Osteocyte (in vitro differentiated cells): ENCODE measurements at places on chromosomes 7 and 10.

DNA sequence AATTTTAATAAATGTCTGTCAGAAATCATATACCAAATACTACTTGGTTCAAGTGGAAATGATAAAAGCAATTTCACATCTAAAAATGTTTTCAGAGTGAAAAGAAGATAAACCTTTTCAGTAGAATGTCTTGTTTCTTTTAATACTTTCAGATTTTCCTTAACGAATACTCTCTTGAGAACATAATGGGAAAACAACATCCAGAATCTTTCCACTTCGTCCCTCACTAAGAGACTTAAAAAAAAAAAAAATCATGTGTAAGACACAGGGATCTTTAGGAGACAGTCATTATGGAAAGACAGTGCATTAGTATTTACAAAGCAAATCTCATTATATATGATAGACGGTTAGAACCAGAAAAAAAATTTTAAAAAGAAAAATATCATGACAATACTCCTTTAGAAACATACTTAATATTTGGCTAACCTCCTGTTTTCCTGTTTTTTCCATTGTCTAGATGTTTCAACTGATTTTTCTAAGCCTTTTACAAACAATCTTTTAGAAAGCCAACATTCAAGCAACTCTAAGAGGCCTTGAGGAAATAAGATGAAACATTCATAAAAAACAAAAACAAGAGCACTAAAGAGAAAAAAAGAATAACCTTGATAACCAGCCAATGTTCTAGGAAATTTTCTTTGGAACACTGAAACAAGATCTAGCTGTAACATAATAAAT is 339.9 kb upstream of the LRRN3 start:
- DNase-seq, result no peak

DNA sequence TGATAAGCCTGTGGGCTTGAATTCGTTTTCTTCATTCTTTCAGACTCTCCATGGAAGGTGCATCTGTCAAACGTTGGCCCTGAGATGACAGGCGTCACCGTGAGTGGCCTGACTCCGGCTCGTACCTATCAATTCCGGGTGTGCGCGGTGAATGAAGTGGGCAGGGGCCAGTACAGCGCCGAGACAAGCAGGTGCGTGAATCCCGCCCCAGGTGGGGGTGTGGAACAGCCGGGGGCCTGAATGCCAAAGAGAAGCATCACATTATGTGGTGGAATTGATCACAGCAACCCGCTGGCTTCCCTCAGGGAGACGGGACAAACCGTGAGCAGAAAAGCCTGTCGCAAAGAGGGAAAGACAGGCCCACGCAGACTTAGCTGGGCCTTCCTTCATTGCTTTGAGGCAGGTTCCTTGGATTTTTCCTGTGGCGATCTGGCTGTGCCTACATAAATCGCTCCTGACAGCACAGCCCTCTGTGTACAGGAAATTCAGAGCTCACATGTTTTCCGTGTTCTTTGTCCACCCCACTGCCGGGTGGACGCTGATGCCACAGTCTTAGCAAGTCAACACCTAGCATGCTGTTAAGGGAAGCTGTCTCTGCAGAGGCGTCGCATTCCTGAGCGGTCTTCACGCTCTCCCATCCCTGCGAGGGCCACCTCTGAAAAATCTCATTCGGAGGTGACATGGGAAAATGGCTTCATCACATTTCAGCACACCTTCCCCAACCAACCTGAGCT is 671.0 kb upstream of the FOXK1 start:
- DNase-seq, result no peak

- DNase-seq, result no peak
Measured at GRCh38 chr7:39062811-39063210, 85.1 kb downstream of the POU6F2 start.

DNA sequence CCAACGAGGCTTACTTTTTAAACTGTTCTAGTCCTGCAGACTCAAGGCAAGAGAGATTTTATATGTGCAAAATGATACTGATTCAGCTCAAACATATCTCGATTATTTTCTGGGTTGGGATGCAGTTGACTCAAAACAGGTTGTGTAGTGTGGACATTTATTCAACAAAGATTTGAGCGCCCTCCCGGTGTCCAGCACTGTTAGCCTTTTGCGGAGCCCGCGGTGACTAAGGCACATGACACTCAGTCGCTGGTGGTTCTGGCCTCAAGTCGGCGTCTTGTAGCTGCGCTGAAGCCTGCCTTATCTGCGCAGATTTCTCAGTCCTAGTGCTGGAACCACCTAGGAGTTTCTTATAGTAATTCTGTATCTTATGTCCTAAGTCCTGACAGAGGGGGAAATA is 938 bp upstream of the CADPS2 start:
- DNase-seq, result no peak

DNA sequence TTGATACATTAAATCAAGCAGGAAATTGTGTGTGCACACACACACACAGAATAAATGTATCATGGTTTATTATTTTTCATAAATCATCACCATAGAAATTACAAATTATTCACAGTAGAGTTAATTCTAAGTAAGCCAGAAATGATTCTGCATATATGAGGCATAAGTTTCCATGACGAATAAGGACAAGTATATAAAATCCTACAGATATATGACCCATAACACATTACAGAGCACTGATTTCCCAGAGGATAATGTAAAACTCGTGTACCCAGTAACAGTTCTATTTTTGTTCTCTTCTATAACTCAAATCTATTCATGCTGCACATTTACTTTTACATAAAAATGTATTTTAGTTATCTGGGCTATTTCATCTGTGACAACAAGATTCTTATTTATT is 169.7 kb downstream of the LRRTM3 start:
- DNase-seq, result no peak

DNA sequence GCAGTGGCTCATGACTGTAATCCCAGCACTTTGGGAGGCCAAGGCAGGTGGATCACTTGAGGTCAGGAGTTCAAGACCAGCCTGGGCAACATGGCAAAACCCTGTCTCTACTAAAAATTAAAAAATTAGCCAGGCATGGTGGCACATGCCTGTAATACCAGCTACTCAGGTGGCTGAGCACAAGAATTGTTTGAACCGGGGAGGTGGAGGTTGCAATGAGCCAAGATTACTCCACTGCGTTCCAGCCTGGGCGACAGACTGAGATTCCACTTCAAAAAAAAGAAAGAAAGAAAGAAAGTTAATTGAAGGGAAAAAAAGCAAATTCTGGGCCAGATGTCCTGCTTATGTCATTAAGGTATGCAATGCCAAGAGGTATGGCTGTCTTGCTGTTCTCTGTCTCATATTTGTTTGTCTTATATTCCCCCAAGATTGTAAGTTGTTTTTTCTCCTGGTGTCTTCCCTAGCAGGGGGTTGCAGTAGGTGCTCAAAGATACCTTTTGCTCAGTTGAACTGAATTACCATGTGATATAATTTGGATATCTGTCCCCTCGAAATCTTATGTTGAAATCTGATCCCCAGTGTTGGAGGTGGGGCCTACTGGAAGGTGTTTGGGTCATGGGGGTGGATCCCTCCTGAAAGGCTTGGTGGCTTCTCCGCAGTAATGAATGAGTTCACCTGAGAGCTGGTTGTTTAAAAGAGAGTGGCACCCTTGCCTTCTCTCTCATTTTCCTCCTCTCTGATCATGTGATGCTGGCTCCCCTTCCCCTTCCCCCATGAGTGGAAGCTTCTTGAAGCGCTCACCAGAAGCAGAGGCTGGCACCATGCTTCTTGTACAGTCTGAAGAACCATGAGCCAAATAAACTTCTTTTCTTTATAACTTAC is 60.9 kb downstream of the MYOF start:
- no peak for DNase-seq

DNA sequence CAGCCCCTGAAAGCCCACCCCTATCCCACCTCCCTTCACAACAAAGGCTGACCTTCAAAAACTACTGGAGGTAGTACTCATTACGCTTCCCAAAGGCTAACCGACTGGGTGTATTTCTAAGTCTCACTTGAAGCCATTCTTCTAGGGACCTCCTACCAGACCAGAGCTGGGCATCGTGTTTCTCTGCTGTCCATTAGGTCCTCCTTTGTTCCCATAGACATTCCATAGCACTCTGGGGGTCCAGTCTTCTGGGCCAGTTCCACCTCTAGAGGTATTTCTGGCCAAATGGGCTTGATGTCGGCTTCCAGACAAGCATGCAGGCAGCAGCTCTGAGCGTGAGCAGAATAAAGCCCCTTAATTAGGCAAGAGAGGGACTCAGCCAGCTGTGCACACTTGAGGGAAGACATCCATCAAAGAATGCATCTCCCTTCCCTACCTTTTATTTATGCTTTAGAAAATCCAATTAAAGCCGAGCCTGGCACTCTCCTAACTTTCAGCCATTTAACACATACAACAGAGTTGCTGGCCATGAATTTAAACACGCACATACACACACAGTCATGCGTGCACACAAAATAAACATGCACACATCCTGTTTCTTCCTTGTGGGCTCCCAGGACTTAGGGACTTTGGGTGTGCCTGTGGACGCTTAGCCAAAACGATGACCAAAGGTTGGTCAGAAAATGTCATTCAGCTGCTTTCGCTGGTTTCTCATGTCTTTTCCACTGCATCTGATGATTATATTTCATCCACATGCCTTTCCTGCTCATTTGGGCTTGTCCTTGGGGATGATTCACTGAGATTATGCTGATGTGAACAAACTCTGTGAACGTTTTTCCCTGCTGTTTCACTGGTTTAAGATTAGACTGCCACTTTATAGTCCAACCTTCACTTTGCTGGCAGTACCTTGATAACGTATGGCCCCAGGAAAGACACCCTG is 362.0 kb upstream of the NFE2L3 start:
- DNase-seq, result peak; percentile 42

DNA sequence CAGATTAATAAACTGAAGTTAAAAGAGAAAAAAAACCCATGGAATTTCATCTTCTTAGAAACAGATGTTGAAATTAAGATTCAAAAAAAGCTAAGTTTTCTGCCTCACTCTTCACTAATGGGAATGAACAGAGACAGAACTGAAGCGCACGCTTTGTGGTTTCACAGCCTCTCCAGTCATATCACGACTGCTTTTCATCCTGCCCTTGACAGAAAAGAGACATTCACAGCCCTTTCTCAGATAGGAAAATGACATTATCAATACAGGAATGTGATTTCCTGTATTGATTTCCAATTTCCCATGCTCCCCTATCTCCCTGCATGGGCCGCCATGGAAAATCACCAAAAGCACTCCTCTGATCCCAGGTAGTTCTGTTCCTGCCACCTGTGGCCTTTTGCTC is 108.2 kb downstream of the PFKFB3 start:
- no peak for DNase-seq

GRCh38 chr7:121313793-121314676 is 14.8 kb upstream of the WNT16 start:
- no peak for DNase-seq

- no peak for DNase-seq
Measured at GRCh38 chr7:40839881-40840280, 705.1 kb downstream of the SUGCT start.

GRCh38 chr10:62047960-62048383 is 146.5 kb downstream of the ARID5B start:
- no peak for DNase-seq

GRCh38 chr10:22552888-22553378 is 161.4 kb downstream of the PIP4K2A start:
- no peak for DNase-seq

GRCh38 chr7:151960449-151960848 is 4.2 kb downstream of the GALNTL5 start:
- peak; percentile 69 for DNase-seq

DNA sequence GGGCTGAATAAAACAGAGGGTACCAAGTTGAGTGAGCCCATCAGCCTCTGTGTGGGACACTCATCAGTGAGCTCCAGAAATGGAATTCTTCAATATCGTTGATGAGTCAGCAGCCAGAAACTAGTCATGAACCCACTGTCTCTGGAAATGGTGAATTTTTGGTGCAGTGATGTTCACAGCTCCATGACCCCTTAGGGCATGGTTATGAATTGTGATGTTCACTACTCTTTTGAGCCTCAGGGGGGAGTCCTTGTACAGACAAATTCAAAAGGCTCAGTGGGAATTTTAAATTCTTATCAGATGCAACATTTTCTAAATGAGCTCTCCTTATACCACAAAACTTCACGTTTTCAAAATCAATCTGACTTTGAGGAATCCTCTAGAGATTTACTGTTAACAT is 335.7 kb downstream of the PHTF2 start:
- DNase-seq, result no peak

GRCh38 chr10:729213-729612 is 39.7 kb upstream of the DIP2C start:
- DNase-seq, result no peak

GRCh38 chr7:90660819-90661218 is 64.7 kb downstream of the CDK14 start:
- no peak for DNase-seq

- DNase-seq, result no peak
Measured at GRCh38 chr10:71058308-71058707, 154.1 kb upstream of the UNC5B start.

GRCh38 chr7:55405856-55406541 is 40.9 kb downstream of the LANCL2 start:
- DNase-seq, result no peak

DNA sequence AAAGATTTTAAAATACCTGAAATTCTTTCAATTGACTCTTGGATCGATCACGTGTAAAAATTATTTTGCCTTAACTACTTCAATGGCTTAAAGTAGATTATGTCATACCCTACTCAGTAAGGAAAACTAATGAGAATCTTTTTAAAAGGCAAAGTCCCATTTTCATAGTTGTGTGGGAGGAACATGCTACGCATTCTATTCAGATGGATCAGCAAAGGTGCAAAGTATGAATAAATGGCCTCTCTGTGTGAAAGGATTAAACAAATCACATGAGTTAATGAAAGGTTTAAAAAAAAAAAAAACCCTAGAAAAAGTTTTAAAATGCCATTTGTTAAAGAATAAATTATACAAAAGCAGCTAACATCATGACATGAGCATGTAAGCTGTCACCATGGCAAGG is 77.1 kb downstream of the ENO4 start:
- no peak for DNase-seq

DNA sequence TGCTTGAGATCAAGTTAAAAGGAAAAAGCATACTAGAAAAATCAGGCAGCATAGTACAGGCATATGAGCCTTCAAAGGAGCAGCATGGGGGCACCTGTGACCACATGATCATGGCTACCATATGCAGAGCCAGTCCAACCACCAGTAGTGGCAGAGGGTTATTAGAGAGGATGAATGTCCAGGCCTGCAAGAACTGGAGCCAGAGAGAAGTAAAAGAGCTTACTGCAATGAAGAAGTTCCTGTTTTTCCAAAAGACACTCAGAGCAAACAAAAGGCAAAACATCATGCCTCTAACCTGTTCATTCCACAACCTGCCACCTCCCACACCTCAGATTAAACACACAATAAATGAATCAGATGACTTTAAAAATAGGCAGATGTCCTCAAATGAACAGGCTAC is 99.6 kb upstream of the NAMPT start:
- no peak for DNase-seq

- no peak for DNase-seq
Measured at GRCh38 chr10:51023636-51024035, 50.7 kb upstream of the PRKG1 start.

- DNase-seq, result no peak
Measured at GRCh38 chr10:31669357-31669756, 259.3 kb downstream of the ARHGAP12 start.
